ENCODE measurements at places on chromosomes 5 and 9. TPM values are rescaled to one million over a fixed set of nuclear protein-coding genes. Genes with fewer than 3 reads are reported as not detected.

Gene DMRT3
- not detected for total RNA-seq

Gene SLC34A1
- total RNA-seq = not detected

Gene CERCAM
- 120 TPM for total RNA-seq

Gene ANXA6
- total RNA-seq = 482 TPM

Gene BAAT
- not detected for total RNA-seq

Measured in smooth muscle cell of bladder (primary cell).